ENCODE measurements at places on chromosomes 1 and 21. TPM values are rescaled to one million over a fixed set of nuclear protein-coding genes. Genes with fewer than 3 reads are reported as not detected.

The ELOVL1 gene
- 45.3 TPM for total RNA-seq

The CYP4Z1 gene
- not detected for total RNA-seq

The LRRC7 gene
- not detected for total RNA-seq

The CD101 gene
- 2.1 TPM for total RNA-seq

The GJA9 gene
- total RNA-seq = not detected

GRCh38 chr1:199102239-199102638 lies 463.4 kb downstream of the PTPRC start:
- no peak for DNase-seq

GRCh38 chr1:116323491-116323890 lies 49.6 kb upstream of the ATP1A1 start:
- no peak for DNase-seq

GRCh38 chr1:29739176-29739575 lies 502.9 kb downstream of the PTPRU start:
- no peak for DNase-seq

GRCh38 chr1:83693427-83694126 lies 305.4 kb downstream of the TTLL7 start:
- no peak for DNase-seq

DNA sequence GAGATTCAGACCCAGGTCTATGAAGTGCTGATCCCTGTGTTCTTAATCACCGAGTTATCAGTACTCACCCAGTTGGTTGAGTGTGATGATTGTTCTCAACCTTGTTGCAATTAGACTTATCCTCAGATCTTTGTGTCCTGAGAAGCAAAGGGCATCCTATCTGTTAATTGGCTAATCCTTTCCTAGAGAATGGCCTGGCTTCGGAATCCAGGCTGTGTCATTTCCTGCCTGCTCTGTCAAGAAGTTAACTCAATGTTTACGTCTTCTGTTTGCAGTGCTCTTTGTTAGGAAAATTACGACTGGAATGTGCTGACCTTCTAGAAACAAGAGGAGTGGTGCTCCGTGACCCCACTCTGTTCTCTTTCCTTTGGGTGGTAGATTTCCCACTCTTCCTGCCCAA lies 14.7 kb downstream of the GAS5 start:
- no peak for DNase-seq

GRCh38 chr1:184893695-184894094 lies 80.6 kb downstream of the NIBAN1 start:
- DNase-seq = no peak

DNA sequence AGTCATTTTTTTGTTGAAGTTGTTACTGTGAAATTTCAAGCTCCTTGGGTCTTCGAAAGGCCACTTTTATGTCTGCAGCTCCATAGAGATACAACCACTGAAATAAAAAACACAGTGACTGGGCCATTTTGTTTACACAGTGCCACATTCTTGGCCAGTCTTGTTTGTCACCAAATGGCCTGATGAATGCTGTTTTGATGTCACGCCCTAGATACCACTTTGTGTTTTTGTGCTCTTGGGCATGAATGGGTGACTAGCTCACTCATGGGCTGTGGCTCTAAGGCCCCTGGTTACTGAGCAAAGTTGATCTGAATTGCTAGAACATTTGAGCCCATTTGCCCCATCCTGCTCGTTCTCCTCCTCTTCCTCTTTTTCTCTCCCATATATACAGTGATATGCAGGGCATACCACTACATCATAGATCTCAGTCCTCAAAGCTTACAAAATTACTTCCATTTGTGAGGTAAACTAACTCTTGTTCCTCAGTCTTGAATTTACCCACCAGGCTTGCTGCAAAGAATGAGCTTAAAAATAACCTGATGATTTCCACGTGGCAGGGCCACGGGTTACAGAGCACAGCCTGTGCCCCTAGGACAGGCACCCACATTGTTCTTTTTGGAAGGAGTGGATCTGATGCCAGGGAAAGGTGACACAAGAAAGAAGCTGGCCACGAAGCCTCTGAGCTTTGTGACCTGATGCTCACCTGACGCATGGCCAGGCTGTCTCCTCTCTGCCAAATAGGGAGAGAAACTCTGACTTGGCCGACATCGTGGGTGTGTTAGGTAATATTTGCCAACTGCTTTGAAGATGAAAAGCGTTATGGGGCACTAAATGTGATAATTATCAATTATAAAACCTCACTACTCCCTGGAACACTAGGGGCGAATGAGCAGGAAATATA lies 92.4 kb downstream of the RUNX1 start:
- no peak for DNase-seq

DNA sequence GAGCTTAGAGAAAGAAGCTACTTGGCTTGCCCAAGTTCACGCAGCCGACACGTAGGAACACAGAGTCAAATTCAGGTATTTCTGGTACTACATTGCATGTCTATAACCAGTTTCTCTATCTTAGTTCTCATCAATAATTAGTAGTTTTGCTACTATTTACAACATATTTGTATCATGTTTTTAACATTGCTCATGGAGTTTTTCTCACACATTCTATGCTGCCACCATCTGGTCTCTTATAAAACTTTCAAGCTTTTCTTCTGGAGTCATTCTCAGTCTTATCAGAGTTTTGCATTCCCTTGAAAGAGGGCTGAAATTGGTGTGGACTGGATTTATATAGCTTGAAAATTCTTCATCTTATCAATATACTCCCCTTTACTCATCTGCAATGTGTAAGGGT lies 118.8 kb upstream of the PALMD start:
- DNase-seq = no peak

DNA sequence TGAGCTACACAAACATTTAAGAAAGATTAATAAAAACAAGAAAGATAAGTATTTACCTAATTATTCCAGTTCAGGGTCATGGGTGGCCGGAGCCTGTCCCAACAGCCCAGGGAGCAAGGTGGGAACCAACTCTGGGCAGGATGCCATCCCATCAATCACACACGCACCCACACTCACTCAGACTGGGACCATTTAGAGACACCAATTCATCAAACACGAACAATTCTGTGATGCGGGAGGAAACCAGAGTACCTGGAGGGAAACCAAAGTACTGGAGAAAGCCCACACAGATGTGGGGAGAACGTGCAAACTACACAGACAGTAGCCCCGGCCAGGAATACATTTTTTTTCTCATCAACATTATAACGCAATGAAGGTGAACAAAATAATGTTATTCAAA lies 16.2 kb downstream of the WASF2 start:
- DNase-seq = no peak

- DNase-seq = no peak
Measured at GRCh38 chr1:180310095-180310494, 80.0 kb downstream of the LHX4 start.

DNA sequence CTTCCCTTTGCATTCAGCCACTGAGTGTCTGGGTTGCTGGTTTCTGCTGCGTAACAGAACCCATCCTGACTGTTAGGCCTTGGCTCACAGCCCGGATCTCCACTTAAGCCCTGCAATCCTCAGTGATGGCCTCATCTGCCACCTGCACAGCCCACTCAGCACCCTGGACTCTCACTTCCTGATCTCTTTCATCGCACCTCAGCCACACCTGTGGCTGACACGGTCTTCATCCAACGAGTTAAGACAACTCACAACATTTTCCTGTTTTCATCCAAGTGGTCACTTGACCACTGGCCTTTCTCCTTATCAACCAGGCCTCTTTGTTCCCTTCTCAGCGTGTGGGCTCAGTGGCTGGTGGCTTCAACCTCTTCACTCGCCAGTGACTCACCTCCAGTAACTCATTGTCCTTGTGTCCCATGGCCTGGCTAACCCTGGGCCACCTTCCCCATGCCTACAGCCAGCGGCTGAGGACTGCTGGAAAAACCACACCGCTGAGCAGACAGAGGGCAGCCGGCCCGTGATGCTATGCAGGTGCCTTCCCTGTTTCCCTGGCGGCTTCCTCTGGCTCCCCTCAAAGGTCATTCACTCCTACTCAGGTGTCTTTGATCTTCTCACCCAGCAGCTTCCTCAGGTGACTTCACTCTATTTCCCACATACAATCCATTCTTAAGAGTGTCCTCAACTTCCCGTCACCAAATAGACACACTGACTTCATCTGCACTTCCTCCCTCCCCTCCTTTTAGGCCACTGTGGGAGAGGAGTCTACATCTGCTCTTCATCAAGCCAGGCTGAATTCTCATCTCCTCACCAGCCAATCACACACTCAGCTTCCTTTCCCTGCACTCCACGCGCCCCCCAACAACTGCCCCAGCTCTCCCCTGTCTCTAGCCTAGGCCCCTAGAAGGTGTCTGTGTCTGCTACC lies 19.9 kb upstream of the EDN2 start:
- DNase-seq = no peak

DNA sequence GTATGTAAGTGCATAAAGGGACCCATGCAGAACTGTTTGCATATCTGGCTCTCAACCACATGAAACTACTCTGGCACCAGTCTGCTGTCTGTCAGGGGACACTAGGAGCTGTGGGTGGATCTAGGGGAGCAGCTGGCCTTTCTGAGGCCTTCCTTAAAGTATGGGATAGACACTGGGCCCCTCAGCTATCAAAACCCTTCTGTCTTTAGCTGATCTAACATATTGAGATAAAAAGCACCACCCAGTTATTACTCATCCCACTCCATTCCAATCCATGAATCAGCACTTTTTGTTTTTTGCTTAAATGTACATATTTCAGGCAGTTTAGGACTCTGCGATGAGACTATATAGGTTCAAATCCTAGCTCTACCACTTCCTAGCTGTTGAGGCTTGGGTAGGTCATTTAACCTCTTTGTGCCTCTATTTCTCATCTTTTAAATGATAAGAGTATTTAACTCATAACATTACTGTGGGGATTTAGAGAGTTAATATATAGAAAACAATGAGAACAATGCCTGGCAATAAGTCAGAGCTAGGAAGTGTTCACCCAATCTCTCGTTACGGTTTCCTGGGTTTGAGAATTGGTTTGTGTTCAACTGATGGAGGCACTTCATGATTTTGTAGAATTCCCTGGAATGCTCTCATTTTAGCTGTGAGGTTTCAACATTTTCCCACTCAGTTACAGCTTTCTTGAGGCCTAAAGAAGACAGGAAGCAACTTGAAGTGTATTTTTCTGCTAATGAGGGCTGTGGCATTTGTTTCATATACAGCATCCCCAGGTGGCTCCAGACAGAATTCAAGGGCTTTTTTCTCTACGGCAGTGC lies 68.9 kb downstream of the LRIG2 start:
- no peak for DNase-seq

DNA sequence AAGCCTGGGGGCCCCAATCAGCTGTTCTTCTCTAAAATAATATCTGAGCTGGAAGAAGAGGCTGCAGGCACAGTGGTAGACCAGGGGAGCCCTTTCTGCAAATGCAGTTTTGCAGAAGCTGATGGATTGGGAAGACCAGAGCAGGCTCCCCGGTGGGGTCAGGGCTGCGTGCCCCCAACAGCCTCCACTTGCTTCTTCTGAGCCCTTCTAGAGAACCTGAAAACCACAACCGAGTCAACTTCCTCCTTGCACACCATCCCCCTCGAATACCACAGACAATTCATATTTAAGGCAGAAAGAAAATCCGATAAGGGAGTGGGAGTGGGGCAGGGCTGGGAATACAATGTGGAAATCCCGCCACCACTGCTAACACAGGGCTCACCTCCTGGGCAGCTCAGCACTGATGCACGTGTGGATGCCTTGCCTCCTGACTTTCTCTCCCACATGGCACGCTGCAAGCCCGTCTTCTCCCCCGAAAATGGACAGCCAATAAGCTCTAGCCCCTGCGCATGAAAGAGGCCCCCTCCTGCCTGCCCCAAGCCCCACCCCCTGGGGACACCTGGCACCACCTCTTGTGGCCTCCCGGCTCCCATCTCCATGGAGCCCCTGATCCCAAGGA lies 25.4 kb upstream of the ALDH4A1 start:
- peak; percentile 56 for DNase-seq

- DNase-seq = no peak
Measured at GRCh38 chr1:45796381-45796780, 7.0 kb upstream of the MAST2 start.

GRCh38 chr1:62391369-62391971 lies 45.4 kb upstream of the USP1 start:
- DNase-seq = no peak

DNA sequence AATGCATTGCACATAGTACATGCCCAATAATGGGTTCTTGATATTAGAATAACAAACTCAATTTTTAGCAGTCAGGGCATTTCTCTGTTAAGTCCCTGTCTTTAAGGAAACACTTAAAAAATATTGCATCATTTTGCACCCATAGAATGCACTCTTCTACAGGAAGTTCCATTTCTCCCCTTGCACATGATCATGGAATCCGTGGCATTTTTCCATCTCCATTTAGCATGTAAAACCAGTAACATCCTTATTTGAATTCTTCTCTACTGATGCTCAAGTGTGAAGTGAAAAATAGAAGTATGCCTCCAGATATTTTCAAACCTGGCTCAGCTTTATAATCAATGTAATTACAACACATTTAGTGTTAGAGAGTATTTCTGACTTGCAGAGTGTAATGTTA lies 192.8 kb downstream of the RWDD3 start:
- DNase-seq = no peak

- DNase-seq = no peak
Measured at GRCh38 chr1:84366786-84367185, 31.5 kb upstream of the DNASE2B start.

DNA sequence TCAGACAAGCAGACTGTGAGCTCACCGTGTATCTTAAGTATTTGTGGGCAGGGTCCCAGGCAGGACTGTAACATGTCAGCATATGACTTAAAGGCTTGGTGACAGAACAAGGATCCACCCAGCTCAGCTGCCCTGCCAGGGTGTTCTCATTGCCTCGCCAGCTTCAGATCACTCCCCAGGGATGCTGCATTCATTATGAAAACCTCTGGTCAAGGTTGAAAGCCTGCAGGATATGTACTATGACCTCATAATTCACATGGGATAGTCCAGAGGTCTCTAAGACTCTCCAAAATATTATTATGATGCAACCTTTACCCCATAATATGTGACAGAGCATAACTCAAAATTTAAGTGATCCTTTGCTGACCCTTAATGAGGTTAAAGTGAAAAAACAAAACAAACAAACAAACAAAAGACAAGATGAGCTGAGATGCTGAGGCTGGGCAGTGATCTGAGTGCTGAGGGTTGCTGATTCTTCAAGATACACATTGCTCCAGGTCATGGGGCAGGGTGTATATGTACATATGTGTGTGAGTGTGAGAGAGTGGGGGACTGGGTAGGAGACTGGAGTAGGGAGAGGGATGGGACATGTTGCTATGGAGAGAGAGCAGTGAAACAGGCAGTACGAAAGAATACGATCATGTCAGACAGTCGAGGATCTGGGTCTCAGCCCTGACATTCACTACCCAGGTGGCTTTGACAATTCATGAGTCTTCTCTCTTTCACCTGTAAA lies 98.8 kb upstream of the DUSP10 start:
- DNase-seq = no peak

DNA sequence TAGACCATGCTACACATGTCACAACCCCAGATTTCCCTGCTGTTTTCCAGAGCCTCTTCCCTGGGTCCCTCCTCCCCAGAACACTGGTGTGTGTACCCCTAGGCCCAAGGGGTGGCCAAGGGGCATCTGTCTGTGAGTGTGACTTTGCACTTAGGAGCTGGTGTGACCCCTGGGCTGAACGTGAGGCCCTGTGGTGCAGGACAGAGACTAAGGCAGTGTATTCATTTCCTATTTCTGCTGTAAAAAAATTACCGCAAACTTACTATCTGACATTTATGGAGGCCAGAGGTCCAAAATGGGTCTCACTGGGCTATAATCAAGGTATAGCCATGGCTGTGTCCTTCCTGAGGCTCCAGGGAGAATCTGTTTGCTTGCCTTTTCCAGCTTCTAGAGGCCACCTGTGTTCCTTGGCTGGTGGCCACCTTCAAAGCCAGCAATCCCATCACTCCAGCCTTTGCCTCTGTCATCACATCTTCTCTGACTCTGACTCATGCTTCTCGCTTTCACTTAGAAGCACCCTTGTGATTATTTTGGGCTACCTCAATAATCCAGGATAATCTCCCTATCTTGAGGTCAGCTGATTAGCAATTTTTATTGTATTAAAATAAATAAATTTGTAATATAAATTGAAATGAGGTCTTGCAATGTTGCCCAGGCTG lies 24.0 kb upstream of the ELOA start:
- no peak for DNase-seq
